Stimulated activated naive CD4-positive, alpha-beta T cell treated with Interleukin-2 at 50 U/mL for 16 hours (primary cell): ENCODE measurements at places on chromosomes 1 and 21.

DNA sequence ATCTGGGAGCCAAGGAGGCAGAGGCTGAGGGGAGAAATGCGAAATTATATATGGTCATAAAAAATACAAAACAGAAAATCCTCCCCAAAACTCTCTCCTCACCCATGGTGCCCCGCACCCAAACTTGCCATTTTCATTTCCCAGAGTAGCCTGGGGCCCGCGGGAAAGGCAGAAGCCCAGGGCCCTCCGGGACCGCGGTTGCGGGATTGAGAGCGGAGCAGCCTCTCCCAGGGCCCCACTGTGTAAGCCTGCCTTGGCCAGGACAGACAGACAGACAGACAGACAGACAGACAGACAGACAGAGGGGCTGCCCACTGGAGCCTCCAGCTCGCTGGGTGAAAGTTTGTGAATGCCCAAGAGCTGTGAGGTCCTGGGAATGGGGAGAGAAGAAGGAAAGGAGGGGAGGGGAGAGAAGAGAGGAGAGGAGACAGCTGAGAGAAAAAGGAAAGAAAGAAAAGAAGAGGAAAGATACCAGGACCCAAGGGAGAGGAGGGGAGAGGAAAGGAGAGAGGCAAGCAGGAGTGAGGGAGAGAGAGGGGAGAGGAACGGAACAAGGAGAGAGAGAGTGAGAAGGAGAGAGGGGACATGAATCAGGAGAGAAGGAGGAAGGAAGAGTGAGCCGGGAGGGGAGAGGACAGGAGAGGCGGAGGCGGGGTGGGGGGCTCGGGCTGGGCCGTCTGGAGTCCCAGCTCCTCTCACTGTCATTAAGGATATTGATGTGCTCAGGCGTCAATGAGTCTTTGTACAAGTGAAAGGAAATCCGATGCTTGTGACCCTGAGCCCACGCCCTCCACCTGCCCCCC, 69.3 kb upstream of the CASZ1 start:
- no peak for DNase-seq

- no peak for DNase-seq
Observed at GRCh38 chr1:30807318-30808066, 49.9 kb upstream of the LAPTM5 start.

DNA sequence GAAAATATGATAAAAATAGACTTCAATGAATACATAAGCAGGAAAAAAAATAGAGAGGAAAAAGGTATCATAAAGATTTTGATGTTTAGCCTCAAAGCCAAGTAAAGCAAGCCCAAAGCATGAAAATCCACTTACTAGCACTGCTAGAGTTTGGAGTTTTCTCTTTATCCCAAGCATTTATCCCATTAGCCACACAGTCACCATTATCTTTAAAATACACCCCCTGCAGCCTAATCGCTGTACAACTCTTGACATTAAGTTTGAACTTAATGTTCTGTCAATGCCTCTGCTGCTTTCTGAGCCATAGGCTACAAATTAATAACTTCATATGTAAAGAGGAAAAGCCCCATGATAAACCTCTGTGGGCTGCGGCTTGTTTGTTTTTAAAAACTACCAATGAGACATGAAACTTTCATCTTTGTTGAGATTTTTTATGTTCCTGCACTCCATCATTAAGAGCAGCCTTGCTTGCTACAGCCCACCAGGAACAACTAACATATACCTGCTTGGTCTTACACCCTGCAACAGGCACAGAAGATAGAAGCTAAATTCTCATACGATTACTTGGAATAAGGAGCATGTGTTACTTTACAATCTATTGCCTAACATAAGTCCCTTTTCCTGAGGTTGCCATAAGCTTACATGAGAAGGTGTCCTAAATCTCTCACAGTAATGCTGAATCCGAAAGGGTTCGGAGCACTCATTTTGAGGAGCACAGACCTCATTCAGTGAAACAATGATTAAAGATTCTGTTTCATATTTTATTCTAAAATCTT, 202.4 kb downstream of the SMYD3 start:
- no peak for DNase-seq

GRCh38 chr1:31315902-31316301, 19.1 kb downstream of the ZCCHC17 start:
- no peak for DNase-seq

DNA sequence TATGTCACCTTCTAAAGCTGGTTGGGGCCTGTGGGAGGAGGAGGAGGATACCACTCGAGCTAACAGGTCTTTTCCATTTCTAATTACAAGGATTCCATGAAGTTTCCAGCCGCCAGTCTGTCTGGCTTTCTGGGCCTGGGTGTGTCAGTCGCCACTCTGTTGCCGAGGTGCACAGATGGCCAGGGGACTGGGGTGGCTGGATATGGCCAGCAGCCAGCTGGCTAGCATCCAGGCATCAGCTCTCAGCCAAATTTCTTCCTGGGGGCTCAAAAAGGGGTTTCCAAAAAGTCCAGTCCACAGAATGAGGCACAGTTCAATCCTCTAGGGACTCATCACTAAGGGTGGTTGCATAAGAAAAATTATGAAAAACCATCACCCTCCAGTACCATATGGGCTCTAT, 32.4 kb downstream of the ITPKB start:
- DNase-seq = no peak

GRCh38 chr1:220335668-220336067, 63.4 kb upstream of the RAB3GAP2 start:
- no peak for DNase-seq

GRCh38 chr1:43868741-43869067, 64.9 kb upstream of the ARTN start:
- no peak for DNase-seq

DNA sequence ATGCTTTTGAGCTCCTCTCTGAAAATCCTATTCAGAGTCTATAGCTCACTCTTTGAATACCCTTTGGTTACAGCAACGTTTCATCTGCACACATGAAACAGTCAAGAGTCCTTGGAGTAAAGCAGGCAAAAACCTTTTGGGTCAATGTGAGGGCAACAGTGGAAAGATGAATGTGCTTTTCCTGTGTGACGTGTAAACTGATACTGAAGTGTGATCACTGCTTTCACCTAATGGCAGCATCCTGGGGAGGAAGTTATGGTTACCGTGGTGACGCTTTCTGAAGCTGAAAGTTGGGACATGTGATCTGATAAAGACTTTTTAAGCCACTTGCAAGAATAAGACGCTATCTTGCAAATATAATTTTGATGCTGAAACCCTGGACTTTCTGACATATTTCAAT, 160.0 kb downstream of the SEC16B start:
- no peak for DNase-seq

GRCh38 chr1:104795931-104796330, 1046.2 kb downstream of the AMY1C start:
- no peak for DNase-seq

DNA sequence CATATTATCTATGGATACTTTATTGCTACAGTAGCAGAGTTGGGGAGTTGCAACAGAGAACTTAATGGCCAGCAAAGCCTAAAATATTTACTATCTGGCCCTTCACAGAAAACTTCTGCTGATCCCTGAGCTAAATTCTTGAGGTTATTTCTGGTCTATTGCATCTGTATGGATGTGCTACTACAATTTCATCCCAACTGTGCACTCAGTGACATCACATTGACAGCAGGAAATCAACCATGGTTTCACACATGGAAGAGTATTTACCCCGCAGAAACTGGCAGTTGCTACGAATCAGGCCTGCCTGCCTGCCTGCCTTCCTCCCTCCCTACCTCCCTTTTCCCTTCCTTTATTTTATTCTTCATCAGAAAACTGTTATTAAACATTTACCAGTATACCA, 12.1 kb downstream of the CLCA2 start:
- DNase-seq = no peak

DNA sequence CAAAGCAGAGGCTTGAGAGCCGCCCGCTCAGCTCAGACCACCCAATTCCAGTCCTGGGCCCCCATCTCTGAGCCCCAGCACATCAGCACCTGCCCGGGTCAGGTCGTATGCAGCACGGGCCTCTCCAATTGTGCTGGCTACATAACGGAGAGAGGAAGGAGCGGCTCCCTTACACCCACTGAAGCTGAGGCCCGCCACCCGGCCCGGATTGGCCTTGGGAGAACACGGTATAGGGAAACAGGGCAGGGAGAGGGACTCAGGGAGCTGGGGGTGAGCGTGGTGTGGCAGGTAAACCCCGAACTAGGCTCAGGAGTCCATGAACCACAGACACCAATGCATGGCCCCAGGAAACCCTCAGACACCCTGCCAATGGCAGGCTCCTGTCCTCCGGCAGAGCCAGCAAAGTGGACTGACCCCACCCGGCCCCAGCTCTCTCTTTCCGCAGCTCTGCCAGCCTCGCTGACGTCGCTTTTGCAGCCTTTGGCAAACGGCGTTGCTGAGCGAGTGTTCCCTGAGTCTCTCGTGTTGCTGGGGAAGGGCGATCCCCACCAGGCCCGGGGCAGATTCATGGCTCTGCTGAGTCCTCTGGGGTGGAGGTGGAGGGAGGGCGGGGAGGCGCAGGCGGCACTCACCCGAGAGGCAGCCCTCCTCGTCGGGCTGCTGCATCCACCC, 16.5 kb downstream of the MEGF6 start:
- no peak for DNase-seq

- DNase-seq = no peak
Observed at GRCh38 chr1:112599477-112599876, 19.5 kb downstream of the ST7L start.

GRCh38 chr1:244454412-244454811, 2.7 kb upstream of the ADSS2 start:
- no peak for DNase-seq

DNA sequence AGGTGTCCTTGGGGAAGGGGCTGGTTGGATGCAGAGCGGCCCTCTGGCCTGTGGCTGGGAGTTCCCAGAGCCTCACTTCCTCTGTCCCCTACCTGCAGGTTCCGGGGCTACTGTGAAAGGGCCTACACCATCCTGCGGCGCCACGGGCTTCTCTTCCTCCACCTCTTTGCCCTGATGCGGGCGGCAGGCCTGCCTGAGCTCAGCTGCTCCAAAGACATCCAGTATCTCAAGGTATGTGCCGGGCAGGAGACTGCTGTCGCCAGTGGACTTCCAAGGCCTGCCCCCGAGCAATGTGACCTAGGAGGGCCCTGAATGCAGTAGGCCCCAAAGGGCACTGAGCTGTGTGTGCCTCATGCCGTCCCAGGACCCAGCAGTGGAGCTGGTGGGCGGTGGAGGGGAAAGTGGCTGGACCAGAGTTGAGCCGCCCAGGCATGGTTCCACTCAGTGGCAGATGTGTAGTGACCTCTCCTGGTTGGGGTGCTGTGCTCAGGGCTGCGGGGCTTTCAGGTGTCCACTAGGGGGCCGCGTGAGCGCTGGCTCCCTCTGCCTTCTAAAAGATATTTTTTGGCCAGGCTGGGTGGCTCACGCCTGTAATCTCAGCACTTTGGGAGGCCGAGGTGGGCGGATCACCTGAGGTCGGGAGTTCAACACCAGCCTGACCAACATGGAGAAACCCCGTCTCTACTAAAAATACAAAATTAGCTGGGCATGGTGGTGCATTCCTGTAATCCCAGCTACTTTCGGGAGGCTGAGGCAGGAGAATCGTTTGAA, 73.4 kb downstream of the PIK3CD start:
- DNase-seq = peak; percentile 67

GRCh38 chr1:20603504-20604464, 14.9 kb downstream of the CDA start:
- DNase-seq = no peak
